Heart left ventricle (tissue), 16 donors: ENCODE measurements at places on chromosomes 3 and 15.

DNA sequence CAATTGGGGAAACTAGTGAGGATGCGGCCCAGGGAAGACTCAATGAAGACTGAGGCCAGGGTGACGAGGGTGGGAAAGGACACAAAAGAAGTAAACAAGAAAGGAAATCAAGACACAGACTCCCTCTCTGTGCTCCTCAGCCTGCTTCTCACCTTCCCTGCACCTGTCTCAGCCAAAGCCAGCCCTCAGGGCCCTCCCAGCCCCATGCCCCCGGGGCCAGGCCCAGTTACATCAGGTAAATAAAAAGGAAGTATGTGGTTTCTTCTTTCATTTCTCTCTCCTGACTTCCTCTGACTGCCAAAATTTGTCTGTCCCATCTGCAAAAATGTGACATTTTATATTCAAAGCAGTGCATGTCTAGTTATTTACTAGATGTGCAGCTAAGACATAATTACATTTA is 328.0 kb downstream of the UACA start:
- DNase-seq, result no peak

- DNase-seq, result peak; percentile 39
These were observed 2.5 kb downstream of the UBP1 start for GRCh38 chr3:33437556-33438283.

GRCh38 chr15:56031402-56031801 is 38.0 kb upstream of the NEDD4 start:
- DNase-seq, result no peak

DNA sequence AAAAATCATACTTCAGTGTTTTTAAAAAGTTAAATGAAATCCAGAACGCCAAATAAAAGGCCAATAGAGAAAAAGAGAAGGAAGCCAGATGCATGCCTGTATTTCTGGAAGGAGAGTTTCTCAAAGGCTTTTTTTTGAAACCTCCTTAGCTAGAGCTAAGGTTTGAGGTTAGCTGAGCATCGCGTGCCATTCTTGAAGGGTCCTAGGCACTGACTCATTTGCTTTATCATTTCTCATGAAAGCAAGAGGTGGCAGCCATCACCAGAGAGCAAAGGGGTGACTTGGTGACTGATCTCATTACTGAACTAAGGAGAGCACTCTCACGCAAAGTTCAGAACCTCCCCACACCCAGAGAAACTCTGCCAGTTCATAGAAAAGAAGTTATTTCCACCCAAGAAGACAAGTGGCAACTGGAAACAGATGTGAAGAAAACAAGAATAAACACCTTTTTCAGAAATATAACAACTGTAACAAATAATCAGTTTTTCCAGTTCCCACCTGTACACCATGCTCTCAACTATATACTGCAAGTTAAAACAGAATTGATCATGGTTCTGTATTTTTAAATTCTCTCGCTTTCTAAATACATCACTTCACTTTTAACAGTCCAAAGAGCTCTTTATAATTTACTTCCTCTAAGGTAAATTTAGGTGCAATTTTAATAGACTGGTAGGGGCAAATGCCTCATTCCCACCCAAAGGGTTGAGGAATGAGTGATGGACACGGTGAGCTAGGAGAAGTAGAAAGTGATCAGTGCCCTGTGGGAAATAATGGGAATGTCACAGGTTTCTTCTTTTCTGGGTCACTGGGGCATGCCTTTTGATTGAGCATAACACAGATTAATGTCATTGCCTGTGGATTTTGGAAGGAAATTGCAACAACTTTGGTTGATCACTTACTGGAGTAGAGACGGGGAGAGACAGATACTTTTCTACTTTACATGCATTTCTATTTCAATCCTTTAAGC is 24.7 kb downstream of the GPR15 start:
- DNase-seq, result no peak

GRCh38 chr3:142912402-142913172 is 23.7 kb upstream of the PCOLCE2 start:
- DNase-seq, result no peak
